SK-N-SH (cell line): ENCODE measurements at places on chromosomes 16 and 17. TPM values are rescaled to one million over a fixed set of nuclear protein-coding genes. Genes with fewer than 3 reads are reported as not detected.

DNA sequence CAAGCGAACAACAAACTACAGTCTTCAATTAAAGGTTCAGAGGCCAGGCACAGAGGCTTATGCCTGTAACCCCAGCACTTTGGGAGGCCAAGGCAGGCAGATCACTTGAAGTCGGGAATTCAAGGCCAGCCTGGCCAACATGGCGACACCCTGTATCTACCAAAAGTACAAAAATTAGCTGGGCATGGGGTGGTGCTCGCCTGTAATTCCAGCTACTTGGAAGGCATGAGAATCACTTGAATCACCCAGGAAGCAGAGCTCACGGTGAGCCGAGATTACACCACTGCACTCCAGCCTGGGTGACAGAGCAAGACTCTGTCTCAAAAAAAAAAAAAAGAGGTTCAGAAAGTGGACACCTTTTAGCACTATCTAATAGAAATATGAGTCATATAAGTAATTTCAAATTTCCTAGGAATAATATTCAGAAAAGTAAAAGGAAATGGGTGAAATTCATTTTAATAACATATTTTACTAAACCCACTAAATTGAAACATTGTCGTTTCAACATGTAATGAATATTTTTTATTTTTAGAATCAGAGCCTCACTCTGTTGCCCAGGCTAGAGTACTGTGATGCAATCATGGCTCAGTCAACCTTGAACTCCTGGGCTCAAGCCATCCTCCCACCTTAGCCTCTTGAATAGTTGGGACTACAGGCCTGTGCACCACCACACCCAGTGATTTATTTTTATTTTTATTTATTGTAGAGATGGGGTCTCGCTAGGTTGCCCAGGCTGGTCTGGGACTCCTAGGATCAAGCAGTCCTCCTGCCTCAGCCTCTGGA, 15.2 kb upstream of the MARCHF10 start:
- no peak for DNase-seq

- DNase-seq: peak; percentile 73
These were observed 2.3 kb upstream of the NPTX1 start for GRCh38 chr17:80478487-80479245.

DNA sequence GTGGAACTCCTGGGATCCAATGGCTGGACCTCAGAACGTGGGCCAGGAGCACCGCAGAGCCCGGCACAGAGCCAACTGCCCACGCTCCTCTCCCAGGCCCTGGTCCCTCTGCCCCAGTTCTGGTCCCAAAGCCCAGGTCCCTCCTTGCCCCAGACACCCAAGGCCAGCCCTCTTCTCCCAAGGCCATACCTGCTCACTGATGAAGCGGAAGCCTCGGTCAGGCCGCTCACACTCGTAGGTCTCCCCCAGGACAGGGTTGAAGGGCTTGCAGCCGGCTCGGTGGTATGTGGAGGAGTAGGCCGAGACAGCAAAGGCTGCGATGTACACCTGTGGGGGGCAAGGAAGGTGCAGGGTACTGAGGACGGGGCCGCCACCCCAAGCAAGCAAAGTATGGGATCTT, 8.5 kb downstream of the OSBPL7 start:
- DNase-seq: peak; percentile 11

C17orf100 gene
- polyA plus RNA-seq: 2.6 and 2.7 TPM in 2 replicates

- no peak for DNase-seq
These were observed 2.0 kb downstream of the NHERF2 start for GRCh38 chr16:2028620-2029220.

GRCh38 chr17:40817103-40817682, 5.2 kb downstream of the KRT10 start:
- no peak for DNase-seq

GRCh38 chr16:5379954-5380353, 282.4 kb upstream of the EEF2KMT start:
- no peak for DNase-seq

DNA sequence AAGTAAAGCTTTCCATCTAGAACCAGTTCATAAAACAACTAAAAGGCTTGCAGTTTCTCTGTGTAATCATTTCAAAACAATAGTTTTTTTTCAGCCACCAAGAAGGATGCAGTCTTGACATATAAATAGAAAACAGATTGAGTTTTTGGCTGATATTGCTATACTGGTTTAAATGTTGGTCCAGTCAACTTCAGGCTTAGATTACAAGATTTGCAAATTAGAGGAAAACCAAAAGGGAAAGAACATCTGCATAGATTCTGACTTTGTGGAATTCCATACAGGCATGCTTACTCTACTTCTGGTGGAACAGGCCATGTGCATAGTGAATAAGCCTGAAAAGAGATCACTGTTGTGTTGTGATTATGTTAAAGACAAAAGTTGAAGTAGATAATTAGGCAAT, 150.3 kb downstream of the BCAS3 start:
- no peak for DNase-seq

- DNase-seq: no peak
These were observed 468.8 kb upstream of the HSBP1 start for GRCh38 chr16:83338941-83339340.

DNA sequence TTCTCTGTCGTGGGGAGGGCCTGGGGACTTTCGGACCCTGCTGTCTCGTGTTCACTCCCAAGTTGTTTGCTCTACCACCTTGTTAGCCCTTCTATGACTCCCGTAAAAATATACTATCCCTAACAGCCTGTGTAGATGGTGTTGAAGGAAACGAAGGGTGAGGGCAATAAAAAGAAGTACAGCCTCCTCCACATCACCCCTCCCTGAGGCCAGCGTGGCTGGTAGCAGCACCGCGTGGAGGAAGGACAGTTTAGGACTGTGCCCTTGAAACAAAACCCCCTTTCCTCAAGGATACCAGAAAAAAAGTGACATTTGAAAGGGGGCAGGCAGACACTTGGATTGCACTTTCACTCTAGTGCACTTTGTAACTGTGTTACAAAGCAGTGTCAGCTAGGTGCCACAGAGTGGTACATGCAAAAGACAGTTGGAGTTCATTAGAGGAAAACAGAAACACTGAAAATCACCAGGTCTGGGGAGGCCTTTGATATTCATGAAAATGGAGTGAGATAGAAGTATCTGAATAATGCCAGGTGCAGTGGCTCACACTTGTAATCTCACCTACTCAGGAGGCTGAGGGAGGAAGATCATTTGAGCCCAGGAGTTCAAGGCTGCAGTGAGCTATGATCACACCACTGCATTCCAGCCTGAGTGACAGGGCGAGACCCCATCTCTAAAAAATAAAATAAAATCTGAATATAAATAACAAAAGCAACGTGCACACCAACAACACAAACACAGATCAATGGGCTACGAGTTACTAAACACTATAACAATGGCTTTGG, 53.8 kb downstream of the TBX4 start:
- DNase-seq: no peak

GRCh38 chr17:79049821-79050220, 24.8 kb upstream of the ENGASE start:
- DNase-seq: no peak

CDH1 gene
- polyA plus RNA-seq: not detected in 2 replicates

ZNF689 gene
- 2.9 and 3.4 TPM in 2 replicates for polyA plus RNA-seq

HIGD1B gene
- polyA plus RNA-seq: not detected in 2 replicates

DNA sequence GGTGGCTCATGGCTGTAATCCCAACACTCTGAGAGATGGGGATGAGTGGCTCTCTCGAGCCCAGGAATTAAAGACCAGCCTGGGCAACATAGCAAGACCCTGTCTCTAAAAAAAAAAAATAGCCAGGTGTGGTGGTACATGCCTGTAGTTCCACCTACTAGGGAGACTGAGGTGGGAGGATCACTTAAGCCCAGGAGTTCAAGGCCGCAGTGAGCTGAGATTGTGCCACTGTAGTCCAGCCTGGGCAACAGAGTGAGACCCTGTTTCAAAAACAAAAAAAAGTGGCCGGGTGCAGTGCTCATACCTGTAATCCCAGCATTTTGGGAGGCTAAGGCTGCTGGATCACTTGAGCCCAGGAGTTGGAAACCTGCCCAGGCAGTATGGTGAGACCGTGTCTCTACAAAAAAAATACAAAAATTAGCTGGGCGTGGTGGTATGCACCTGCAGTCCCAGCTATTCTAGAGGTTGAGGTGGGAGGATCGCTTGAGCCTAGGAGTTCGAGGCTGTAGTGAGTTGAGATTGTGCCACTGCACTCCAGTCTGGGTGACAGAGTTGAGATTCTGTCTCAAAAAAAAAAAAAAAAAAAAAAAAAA, 3.0 kb downstream of the C16orf54 start:
- no peak for DNase-seq

DNA sequence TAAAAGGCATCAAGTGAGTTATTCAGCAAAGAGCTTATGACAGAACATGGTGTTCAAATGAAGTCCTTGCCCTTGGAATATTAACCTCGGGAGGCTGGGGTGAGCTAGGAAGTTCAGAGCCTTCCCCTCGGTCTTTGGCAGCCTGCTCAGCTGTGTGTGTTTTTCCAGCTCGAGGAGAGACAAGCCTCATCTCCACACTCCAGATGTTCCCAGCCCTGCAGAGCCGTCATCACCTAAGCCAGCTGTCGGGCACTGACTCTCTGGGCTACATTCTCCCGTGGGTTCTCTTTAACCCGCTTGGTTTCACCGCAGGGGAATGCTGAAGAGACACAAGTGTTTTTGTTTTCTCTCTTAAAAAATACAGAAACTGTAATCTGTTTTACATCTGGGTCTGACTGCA, 47.1 kb downstream of the IRX3 start:
- no peak for DNase-seq

GRCh38 chr17:26731005-26731921, 562.7 kb upstream of the WSB1 start:
- peak; percentile 3 for DNase-seq

DNA sequence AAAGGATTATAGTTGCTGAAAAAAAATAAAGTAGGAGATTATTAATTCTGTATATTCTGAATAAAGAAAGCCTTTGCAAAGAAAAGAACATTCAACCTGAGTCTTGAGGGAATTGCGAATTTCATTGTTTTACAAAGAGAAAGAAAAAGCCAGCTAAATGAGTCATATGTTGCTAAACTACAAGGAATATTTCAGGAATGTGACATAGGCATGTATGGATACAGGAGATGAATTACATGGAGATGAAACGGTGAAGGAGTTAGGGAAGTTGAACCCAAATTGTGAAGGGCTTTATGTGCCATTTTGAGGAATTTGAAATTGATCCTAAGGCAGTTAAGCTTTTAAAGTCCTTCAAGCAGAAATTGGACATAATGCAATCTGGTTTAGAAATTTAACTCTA, 177.3 kb upstream of the RBL2 start:
- no peak for DNase-seq

NPIPA8 gene
- 15.8 and 19.1 TPM in 2 replicates for polyA plus RNA-seq

DNA sequence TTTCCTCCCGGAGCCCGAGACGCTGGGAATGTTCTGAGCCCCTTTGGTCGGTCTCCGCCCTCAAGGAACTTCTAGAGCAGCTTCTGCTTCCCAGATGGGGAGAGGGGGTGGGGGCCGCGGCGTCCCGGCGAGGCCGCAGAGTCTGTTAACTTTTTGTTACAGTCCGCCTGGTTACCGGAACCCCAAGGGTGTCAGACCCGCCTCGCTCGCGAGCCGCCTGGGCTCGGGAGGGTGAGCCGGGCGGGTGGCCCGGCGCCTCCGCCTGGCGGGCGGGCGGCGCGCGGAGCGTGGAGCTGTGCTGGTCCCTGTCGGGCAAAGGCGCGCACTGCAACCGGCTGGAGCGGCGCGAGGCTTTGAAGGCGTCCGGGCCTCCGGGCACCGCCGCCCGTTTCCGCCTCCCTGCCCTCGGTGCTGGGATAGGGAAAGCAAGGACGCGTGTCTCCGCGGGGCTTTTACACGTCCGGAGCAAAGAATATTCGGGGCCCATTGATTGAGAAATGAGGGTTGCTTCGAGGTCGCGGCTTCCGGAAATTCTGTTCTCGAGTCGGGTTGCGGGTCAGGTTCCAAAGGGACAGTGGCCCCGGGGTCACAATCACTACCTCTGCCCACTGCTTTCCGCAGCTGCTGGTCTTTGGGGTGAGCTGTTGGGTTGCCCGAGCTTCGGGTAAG, 1.7 kb downstream of the HS3ST3B1 start:
- DNase-seq: peak; percentile 92

PRCD gene
- polyA plus RNA-seq: 2.2 and 5.0 TPM in 2 replicates

XAF1 gene
- 0.02 and 0.03 TPM in 2 replicates for polyA plus RNA-seq

- DNase-seq: no peak
These were observed at the start of gene ACSM5 for GRCh38 chr16:20409398-20410120. Gene ACSM5 (plus strand): TSS chr16:20409534. CDS start chr16:20411485, 1,951 bp downstream.

DNA sequence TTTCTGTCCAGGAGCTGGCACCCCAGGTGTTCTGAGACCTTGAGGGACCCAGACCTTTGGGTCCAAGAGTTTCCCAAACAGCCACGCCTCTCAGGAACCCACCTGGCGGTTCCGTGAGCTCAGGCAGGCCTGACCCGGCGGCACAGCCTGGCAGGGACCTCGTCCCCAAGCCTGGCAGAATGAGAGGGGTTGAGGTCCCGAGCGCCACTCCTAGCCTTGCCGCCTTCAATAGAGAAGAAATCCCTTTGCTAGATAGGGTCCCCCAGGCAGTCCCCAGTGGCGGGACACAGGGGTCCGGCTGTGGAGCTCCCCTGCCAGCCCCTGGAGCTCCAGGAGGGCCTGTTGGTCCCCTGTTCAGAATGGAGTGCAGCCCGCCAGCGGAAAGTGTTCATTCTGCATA, 10.5 kb upstream of the CLEC18A start:
- DNase-seq: no peak

CLCN7 gene
- 22.7 and 44.3 TPM in 2 replicates for polyA plus RNA-seq

TSR1 gene
- 26.7 and 29.0 TPM in 2 replicates for polyA plus RNA-seq

- peak; percentile 55 for DNase-seq
These were observed 16.6 kb downstream of the CASKIN2 start for GRCh38 chr17:75498726-75499213.

DHX40 gene
- polyA plus RNA-seq: 33.8 and 45.5 TPM in 2 replicates

- peak; percentile 72 for DNase-seq
These were observed 15.4 kb upstream of the NDEL1 start for GRCh38 chr17:8420041-8420934.

IFT20 gene
- polyA plus RNA-seq: 73.9 and 75.6 TPM in 2 replicates

- no peak for DNase-seq
These were observed 143.4 kb downstream of the HS3ST4 start for GRCh38 chr16:25835126-25835525.

DNA sequence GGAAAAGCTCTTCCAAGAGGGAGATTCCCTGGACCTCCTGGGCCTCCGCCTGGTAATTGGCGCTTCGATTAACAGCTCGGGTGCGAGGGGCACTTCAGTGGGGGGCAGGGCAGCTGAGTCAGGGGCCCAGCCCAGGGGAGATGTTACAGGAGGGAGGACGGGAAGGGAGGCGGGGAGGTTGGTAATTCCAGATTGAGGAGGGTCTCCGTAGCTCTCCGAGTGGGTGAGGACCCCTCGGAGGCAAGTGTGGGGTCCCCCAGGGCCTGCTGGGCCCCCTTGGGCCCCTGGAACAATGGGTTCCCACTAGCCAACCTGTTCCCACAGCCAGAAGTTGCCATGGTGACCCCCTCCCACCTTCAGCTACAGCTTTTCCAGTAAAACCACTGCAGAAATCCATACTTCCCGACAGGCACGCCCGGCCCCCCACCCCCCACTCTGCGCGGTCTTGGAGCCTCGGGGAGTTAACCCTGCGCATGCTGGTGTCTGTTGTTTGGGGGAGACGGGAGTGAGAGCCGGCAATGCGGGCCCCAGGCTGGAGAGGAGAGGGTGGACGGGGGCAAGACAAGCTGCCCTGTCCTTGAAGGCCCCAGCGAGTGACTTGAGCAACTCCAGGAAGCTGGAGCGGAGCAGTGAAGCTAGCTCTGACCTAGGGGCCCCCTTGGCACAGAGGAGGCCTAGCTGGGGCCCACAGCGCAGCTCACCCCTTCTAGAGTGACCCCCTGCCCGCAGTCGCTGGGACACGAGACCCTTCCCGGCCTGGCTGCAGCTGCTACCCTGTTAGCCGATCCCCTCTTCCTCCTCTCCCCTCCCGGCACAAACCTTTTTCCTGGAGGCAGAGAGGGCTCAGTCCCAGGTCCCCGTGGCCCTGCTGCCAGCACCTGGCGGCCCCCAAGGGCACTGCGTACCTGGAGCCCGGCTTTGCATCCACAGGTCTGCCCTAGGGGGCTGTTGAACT, 37.8 kb downstream of the TMEM235 start:
- DNase-seq: peak; percentile 83

- DNase-seq: no peak
These were observed 28.7 kb downstream of the MEAK7 start for GRCh38 chr16:84475643-84476240.
